Esophagus mucosa (tissue), 1 donor: ENCODE measurements at places on chromosomes 4 and X. TPM values are rescaled to one million over a fixed set of nuclear protein-coding genes. Genes with fewer than 3 reads are reported as not detected.

DNA sequence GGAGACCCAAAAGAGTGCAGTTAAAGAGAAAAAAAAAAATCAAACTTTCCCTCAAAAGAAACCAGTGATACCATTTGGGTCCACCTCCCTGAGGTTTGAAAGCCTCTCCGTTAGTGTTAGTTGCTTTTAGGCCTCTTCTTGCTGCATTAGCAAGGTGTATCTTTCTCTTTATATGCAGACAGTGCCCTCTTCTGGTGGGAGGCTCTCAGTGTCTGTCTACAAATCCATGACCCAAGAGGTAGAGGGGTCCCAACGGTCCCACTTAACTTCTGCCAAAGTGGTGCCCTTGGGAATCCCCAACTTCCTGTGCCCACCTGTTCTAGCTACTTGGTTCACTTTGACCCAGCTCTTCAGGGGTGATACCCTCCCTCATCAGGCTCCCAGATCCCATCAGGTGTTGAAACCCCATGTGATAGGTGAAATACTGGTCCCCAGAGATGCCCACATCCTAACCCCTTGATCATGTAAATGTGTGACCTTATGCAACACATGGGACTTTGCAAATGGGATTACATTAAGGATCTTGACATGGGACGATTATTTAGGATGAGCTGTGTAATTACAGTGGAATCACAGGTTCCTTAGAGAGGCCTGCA lies 63.7 kb upstream of the CD99 start:
- peak; percentile 60 for ATAC-seq

- no peak for ATAC-seq
Observed at GRCh38 chr4:87853891-87854290, 21.1 kb downstream of the MEPE start.

GRCh38 chr4:2689825-2690700 lies 66.1 kb downstream of the TNIP2 start:
- ATAC-seq = peak; percentile 57

GRCh38 chr4:188246488-188246887 lies 107.2 kb downstream of the TRIML1 start:
- ATAC-seq = no peak

DNA sequence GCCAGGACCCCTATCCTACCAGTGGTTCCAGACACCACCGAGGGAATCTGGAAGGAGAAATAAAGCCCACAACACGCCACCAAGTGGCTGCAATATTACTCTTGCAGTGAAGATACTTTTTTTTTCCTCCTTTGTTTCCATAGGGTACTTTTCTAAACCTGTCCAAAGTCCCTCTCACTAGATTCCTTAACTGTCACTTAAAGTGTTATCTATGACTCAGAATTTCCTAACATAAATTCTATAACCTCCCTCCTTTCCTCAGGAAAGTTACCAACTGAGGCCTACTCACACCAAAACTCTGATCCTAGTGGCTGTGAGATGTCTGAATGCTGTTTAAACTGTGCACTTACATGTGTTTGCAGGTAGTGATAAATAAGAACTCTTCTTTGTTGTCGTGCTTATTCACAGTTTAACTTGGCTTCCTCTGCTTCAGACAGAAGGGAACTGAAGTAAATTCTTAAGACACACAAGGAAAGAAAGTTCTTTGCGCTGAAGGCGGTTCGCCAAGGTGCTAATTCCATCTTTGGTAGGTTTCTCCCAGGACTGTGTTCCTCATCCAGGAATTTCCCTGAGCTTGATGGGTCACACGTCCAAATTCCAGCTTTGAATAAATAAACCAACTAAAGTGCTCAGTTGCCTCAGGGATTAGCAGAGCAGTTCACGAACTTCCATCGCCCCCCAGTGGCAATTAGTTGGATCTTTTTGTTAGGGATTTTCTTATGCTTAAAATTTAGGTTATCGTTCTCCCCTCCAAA lies 10.7 kb upstream of the HCCS start:
- no peak for ATAC-seq

DNA sequence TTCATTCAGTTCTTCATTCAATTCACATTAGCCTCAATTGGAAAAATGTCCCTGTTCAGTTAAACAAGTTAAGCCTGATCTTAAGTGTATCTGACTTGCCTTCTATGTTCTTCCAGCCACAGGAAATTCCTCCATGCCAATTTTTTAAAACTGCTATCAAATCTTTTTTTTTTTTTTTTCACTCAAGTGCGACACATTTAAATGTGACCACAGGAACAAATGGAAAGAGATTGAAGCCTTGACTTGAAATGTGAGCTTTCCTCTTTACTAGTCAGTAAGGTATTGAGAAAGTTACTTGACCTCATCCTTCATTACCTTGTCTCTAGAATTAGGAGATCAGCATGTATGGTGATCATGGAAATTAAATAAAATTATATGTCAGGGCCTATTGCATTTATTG lies 165.1 kb downstream of the SLIT2 start:
- ATAC-seq = no peak

GRCh38 chrX:136589966-136590365 lies 58.0 kb downstream of the VGLL1 start:
- no peak for ATAC-seq

- no peak for ATAC-seq
Observed at GRCh38 chr4:18166925-18167324, 145.4 kb upstream of the LCORL start.

The SPARCL1 gene
- total RNA-seq = 31.0 TPM

The PLAC8 gene
- total RNA-seq = 11.2 TPM

The AFF2 gene
- total RNA-seq = 0.24 TPM

The RWDD4 gene
- total RNA-seq = 17.6 TPM
